Cerebellar cortex (tissue), 1 donor: ENCODE measurements at places on chromosomes 16 and 17.

GRCh38 chr16:61544165-61544564 lies 492.1 kb downstream of the CDH8 start:
- no peak for DNase-seq

DNA sequence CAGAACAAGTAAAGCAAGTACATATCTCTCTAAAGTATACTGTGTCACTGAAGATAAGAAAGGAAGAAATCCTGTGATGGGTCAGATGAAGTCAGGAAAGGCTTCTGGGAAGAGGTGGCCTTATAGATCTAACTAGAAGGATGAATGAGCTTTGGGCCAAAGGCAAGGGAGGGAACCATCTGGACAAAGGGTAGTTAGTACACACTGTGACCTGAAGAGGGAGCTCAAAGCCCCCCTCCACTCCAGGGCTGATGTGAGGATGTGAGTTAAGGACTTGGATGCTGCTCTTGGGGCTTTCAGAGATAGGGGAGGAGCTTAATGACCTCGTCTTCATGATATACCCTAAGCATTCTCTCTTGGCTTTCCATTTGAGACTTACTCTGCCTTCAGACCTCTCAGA lies 185.3 kb upstream of the CACNG3 start:
- peak; percentile 25 for DNase-seq

- no peak for DNase-seq
Measured at GRCh38 chr17:51725185-51725584, 433.3 kb downstream of the CA10 start.

DNA sequence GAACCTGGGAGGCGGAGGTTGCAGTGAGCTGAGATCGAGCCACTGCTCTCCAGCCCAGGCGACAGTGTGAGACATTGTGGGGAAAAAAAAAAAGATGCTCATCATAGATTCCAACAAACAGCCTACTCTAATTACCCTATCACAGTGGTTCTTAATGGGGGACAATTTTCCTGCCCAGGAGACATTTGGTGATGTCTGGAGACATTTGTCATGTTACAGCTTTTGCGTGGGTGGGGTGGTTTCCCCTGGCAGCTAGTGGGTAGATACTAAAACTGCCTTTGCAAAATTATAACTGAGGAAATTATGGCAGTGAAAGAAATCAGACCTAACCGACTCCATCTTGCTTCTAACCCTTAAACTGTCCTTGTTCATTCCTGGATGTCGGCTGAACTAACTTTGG lies 92.5 kb upstream of the RBL2 start:
- DNase-seq = no peak

DNA sequence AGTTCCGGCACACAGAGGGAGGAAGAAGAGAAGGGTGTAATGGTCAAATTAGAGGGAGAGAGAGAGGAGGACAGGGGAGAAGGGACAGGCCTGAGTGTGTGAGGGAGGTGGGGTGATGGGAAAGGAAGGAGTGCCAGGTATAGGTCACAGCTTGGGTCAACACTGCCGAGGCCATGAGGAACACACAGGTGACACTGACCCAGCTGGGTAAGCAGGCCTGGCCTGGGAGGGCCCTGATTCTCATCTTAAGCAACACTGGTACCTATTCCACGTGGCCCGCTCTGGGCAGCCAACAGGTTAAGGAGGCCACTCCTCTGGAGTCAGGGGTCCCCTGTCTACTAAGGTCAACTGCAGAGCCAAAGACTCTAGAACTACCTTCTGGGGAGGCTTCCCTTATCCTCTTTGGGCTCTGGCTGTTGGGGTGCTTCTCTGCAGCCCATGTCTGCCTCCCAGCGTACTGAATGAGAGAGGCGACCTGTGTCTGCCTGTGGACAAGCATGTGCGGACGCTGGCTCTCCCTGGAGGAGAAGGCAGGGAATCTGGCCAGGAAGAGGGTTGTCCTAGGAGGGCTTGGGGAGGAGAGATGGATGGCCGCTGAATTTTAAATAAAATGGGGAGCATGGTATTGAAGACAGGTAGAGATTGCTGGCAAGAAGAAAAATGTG lies 57.6 kb downstream of the RGS9 start:
- DNase-seq = no peak

- DNase-seq = no peak
Measured at GRCh38 chr16:21167360-21167759, 8.9 kb downstream of the LDAF1 start.
